ENCODE measurements at places on chromosomes 1 and 21.

- peak; percentile 36 for DNase-seq
Measured at GRCh38 chr1:154221278-154222001, 685 bp downstream of the UBAP2L start.

DNA sequence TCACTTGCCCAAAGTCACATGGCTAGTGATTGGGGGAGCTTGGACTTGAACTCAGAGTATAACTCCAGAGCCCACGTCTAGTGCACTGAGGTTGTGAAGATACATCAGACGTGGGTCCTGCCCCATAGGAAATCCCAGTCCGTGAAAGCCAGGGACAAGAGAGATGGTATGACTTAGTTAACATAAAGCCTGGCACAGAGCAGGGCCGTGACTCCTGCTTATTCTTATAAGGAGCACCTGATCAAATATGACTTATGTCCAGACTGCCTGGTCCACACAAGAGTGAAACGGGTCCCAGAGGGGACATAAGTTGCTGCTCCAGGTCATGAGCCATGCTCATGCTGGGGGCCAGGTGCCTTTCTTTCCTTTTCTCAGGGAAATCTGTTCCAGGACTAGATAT, 166.3 kb upstream of the USP24 start:
- no peak for DNase-seq

DNA sequence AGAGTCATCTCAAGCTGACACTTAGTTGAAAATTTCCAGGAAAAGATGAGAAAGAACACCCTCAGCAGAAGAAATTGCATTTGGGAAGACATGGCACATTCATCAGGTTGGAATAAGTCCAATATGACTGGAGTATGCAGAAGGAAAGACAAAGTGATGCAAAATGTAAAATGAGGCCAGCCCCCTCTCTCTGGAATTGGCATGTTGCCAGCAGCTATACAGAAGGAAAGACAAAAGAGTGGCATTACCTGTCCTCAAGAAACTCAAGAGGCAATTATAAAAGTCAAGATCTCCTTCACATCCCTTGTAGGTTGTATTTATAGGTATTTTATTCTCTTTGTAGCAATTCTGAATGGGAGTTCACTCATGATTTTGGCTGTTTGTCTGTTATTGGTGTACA, 426.3 kb downstream of the AGBL4 start:
- no peak for DNase-seq

- no peak for DNase-seq
Measured at GRCh38 chr1:34409689-34410229, 233.1 kb downstream of the C1orf94 start.

DNA sequence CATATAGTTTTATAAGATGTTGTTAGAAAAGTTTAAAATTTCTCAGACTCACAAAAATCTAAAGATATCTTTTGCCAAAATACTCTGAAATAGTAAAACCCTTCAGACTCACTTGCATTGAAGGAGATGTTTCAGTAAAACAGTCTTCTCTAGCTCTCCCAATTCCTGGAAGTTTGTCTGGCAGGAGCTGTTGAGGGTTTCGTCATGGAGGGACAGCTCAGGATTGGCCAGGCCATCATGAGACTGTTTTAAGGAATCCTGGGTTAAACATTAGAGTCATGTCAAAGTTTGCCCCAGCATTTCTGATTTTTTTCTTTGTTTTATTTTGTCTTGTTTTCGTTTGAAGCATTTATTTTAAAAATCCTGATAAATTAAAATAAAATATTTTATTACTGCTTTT, 293.8 kb upstream of the PBX1 start:
- no peak for DNase-seq

GRCh38 chr1:9362488-9362887, 69.8 kb downstream of the SPSB1 start:
- no peak for DNase-seq

DNA sequence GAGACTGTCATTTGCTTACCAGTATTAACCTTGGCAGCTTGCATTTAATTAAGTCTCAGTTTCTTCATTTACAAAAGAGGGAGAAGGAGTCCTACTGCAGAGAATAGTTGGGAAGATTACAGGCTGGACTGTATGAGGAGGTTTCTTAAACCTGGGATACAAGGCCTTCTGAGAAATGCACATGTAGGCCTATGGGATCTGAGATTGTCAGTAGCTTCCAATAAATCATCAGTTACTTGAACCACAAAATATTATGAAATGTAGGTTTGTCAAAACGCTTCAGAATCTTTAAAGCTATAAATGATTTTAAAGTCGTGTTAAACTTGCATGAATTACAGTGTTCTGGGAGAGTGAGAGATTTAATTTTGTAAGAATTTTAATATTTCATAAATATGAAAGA, 69.6 kb downstream of the NRIP1 start:
- no peak for DNase-seq

Data from activated T-cell treated with anti-CD3 and anti-CD28 coated beads for 48 hours (primary cell).